ENCODE measurements at places on chromosomes 11 and 22.

- no peak for DNase-seq
Observed at GRCh38 chr11:68329978-68330699, 17.7 kb downstream of the LRP5 start.

- DNase-seq = no peak
Observed at GRCh38 chr22:43401233-43401632, 10.6 kb upstream of the MPPED1 start.

DNA sequence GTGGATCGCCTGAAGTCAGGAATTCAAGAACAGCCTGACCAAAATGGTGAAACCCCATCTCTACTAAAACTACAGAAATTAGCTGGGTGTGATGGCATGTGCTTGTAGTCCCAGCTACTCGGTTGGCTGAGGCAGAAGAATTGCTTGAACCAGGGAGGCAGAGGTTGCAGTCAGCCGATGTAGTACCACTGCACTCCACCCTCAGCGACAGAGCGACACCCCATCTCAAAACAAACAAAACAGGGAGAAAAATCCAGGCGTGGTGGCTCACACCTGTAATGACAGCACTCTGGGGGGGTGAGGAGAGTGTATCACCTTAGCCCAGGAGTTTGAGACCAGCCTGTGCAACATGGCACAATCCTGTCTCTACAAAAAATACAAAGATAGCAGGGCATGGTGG lies 802.3 kb upstream of the ARHGAP42 start:
- DNase-seq = no peak

DNA sequence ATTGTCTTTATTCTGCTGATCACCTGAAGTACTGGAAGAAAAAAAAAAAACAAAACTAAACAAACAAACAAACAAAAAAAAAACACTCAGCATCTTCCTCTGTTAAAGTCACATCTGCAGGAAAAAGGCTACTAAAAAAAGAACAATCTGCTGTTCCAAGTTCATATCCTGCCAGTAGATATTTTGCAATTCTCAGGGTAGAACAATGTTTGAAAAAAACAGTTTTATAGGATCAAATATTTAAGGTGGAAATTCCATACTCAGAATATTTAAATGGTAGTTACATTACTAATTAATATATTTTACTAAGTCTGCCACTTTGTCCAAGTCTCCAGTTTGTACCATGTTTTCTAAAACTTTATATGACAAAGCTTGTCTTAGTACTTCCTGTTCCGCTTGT lies 175.2 kb downstream of the SBF2 start:
- no peak for DNase-seq

- DNase-seq = no peak
Observed at GRCh38 chr22:39475337-39475736, 18.5 kb downstream of the MGAT3 start.

- DNase-seq = no peak
Observed at GRCh38 chr11:32353884-32354283, 81.5 kb downstream of the WT1 start.

DNA sequence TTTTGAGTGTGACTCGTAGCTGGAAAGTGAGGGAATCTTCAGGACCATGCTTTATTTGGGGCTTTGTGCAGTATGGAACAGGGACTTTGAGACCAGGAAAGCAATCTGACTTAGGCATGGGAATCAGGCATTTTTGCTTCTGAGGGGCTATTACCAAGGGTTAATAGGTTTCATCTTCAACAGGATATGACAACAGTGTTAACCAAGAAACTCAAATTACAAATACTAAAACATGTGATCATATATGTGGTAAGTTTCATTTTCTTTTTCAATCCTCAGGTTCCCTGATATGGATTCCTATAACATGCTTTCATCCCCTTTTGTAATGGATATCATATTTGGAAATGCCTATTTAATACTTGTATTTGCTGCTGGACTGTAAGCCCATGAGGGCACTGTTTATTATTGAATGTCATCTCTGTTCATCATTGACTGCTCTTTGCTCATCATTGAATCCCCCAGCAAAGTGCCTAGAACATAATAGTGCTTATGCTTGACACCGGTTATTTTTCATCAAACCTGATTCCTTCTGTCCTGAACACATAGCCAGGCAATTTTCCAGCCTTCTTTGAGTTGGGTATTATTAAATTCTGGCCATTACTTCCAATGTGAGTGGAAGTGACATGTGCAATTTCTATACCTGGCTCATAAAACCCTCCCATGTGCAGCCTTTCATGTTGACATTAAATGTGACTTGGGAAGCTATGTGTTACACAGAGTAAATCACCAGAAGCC lies 11.0 kb downstream of the OR51E1 start:
- DNase-seq = no peak

DNA sequence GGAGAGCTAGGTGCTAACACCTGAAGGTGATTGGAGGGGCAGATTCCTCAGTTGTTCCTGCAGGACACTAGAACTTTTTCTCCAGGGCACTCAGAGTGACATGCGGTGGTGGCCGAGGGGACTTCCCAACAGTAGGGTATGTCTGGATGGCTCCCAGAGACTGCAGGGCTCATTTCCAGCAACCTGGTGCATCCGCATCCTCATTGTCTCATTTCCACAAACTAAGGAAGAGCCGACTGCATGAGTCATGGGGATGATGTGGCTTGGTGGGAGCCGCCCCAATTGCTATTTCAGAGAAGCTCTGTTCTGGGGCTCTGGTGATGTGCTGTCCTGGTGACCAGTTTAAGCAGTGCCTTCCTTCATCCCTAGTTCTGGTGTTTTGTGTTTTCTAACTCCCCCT lies 2.8 kb upstream of the ROBO4 start:
- no peak for DNase-seq

DNA sequence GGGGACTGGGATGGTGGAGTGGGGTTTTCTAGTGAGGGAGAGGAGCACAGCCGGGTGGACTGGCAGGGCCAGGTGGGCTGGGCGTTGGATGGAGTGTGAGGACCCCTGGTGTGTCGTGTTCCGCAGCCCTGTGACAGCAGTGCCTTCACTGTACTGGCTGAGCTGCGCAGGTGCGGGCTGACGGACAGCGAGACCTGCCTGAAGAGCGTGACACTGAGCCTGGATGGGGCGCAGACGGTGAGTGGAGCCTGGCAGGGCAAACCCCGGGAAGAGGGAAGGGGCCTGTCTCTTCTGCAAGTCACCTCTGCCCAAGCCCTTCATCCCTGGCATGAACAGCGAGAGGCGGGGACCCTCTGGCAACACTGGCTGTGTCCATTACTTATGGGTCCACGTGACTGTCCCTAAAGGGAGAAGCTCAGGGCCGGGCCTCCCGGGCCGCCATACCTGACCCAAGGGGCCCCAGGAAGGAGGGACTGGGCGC lies 10.0 kb downstream of the MUC5AC start:
- DNase-seq = no peak

GRCh38 chr22:45526281-45526680 lies 23.6 kb downstream of the FBLN1 start:
- no peak for DNase-seq

- no peak for DNase-seq
Observed at GRCh38 chr11:61121917-61122316, 19.6 kb downstream of the CD5 start.

DNA sequence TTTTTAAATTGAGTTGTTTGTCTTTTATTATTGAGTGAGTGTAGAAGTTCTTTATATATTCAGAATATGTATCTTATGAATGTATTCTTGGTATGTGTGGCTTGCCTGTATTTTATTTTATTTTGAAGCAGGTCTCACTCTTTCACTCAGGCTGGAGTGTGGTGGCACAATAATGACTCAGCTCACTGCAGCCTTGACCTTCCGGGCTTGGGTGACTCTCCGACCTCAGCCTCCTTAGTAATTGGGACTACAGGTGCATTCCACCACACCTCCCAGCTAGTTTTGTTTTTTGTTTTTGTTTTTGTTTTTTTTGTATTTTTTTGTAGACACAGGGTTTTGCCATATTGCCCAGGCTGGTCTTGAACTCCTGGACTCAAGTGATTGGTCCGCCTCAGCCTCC lies 24.5 kb upstream of the MPPED2 start:
- no peak for DNase-seq

- no peak for DNase-seq
Observed at GRCh38 chr11:5288108-5288905, 13.4 kb downstream of the OR51B4 start.

GRCh38 chr11:10314199-10315072 lies 9.6 kb downstream of the ADM start:
- DNase-seq = no peak

GRCh38 chr11:68066742-68067141 lies 27.9 kb downstream of the TCIRG1 start:
- no peak for DNase-seq

DNA sequence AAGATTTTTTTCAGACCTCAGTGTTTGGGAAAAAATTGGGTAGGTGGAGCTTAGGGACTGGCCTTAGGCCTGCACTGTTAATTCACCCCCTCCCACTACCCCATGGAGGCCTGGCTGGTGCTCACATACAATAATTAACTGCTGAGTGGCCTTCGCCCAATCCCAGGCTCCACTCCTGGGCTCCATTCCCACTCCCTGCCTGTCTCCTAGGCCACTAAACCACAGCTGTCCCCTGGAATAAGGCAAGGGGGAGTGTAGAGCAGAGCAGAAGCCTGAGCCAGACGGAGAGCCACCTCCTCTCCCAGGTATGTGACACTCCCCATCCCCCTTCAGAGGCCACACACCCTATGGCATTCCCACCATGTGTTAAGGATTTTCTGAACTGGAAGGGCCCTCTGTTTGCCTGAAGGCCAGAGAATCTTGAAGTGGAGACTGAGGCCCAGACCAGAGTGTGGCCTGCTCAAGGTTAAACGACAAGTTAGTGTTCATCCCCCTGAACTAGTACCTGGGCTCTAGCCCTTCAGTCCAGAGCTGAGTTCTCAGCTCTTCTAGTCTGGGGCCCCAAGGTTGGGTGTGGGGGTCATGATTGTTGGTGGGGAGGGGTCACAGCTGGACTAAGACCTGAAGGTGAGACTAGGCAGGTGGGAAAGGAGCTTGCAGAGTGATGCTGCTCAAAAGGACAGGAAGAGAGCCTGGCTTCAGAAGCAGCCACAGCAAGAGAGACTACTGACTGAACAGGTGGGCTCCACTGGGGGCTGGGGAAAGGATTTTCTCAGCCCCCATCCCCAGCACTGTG lies 2.3 kb upstream of the FOLR1 start:
- no peak for DNase-seq

DNA sequence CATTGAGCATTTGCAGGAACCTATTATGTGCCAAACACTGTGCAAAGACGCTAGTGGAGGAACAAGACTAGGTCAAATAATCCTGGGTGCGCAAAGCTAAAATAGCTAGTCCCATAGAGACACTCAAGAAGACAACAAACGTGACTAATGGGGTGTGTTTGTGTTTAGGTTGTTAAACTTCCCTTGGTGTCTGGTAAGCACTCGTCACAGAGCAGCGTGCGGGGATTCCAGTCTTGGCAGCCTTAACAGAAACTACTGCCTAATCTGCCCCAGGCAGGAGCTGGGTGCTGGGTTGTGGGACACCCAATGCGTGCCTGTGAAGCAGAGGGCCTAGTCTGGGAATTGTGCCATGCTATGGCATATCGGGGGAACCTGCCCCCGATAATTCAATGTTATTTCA lies 10.8 kb upstream of the CALCB start:
- DNase-seq = no peak

GRCh38 chr11:131423688-131424087 lies 53.3 kb downstream of the NTM start:
- no peak for DNase-seq

DNA sequence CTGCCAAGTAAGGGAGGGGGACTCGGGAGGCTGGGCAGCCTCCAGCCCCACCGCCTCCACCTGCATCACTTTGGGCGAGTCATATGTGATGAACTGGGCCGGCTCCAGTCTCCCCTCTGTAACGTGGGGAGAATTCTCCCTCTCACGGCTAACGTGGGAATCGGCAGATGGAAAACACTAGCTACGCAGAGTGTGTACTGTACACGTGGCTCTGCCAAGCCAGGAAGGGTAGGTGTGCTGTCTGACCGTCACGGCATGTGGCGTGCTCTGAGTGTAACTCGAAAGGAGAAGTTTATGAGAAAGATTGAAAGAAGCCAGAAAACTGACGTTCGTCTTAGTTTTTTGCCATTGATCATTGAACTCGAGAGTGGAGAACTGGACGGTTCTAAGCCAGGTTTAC lies 13.7 kb downstream of the TRMU start:
- no peak for DNase-seq

GRCh38 chr11:15144347-15144746 lies 29.6 kb downstream of the INSC start:
- no peak for DNase-seq

DNA sequence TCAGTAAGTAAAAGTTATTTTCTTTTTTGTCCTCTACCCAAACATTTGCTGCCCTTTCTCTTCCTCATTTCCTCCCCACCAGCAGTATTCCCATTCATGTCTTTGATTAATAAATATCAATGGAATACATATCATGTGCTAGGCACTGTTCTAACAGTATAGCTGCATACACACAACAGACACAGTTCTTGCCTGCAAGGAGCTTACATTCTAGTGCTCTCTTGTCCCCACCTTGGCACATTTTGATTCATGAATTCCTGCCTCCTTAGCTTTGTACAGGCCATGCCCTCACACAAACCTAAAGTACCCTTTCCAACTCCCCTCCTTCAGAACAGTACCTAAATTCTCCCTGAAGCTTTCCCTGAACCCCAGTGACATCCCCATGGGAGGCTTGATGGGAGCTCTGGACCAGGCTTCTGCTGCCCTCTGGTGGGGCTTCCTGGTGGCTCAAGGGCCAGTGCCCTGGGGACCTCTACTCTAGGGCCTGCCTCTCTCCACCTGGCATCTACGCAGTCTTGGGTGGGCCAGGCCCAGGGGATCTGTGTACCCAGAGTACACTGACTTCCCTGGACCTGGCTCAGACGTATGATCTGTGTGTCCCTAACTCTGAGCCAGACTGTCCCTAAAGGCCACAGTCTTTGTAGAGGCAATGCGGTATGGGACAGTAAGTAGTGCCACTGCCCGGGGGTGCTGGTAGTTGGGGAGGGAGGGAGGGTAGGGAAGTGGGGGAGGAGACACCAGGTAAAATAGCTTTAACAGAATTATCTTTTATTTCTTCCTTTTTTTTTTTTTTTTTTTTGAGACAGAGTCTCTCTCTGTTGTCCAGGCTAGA lies 14.1 kb downstream of the RPS13 start:
- peak; percentile 29 for DNase-seq

- no peak for DNase-seq
Observed at GRCh38 chr11:119726585-119727522, 2.1 kb downstream of the NECTIN1 start.

GRCh38 chr11:116278076-116278475 lies 494.7 kb downstream of the BUD13 start:
- no peak for DNase-seq

GRCh38 chr11:124863137-124863825 lies 2.0 kb upstream of the ROBO3 start:
- no peak for DNase-seq

- DNase-seq = no peak
Observed at GRCh38 chr11:18064450-18065054, 18.5 kb upstream of the TPH1 start.

- DNase-seq = no peak
Observed at GRCh38 chr22:37185646-37186227, 2.3 kb downstream of the C1QTNF6 start.

DNA sequence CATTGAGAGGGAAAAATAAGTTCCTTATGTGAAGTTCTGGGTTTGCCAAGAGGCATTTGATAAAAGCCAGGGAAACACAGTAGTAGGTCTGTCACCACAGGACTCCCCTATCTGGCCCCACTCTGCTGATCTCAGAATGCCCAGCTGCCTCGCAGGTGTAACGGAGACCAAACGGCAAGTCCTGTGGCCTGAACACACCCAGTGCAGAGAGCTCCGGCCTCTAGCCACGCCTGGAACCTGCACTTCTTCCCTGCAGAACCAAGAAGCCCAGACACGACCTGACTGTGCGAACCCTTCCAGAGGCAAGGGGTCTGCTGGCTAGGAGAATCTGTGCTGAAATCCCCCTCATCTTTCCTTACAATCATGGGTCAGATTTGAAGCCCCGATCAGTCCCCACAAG lies 432.8 kb upstream of the B3GAT1 start:
- DNase-seq = no peak

Measured in stimulated activated CD8-positive, alpha-beta memory T cell treated with anti-CD3 and anti-CD28 coated beads, Interleukin-7, amount 100 ng/mL, for 24 hours (primary cell).